Activated CD8-positive, alpha-beta memory T cell treated with anti-CD3 and anti-CD28 coated beads, Interleukin-2, amount 50 U/mL, for 48 hours (primary cell): ENCODE measurements at places on chromosomes 3 and 15.

- DNase-seq, result no peak
Measured at GRCh38 chr3:36606871-36607765, 157.2 kb downstream of the DCLK3 start.

- peak; percentile 35 for DNase-seq
Measured at GRCh38 chr3:128307029-128307633, 153.8 kb downstream of the EEFSEC start.

DNA sequence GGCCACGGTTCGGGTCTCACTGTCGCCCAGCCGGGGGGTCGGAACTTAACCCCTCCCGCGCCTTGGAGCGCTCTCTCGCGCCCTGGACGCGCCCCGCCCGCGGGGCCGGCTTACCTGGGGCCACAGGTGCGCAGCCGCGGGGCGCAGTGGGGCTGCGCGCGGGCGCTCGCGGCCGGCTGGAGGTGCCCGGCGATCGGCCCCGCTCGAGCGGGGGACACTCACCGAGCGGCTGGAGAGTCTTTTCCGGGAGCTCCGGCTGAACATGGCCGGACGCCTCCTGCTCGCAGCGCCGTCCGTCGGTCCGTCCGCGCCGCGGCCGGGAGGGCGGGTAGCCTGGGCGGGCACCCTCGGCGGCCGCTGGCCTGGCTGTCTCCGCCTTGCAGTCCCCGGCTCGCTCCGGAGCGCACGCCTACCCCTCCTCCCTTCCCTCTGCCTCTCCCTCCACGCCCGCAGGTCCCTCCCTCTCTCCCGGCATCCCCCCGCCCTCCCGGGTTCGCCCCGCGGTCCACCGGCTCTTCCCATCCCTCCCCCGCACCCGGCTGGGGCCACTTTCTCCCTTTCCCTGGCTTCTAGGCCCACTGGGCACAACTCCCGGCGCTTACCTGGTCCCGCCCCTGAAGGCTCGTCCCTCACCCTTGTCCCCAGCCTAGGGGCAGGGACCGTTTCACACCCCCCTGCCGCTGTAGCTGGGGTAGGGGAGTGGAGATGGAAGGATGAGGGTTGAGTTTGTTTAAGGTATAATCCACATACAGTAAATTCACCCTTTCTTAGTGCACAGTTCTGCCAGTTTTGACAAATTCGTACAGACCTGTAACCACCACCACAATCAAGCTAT lies 220.1 kb upstream of the PRICKLE2 start:
- DNase-seq, result no peak

DNA sequence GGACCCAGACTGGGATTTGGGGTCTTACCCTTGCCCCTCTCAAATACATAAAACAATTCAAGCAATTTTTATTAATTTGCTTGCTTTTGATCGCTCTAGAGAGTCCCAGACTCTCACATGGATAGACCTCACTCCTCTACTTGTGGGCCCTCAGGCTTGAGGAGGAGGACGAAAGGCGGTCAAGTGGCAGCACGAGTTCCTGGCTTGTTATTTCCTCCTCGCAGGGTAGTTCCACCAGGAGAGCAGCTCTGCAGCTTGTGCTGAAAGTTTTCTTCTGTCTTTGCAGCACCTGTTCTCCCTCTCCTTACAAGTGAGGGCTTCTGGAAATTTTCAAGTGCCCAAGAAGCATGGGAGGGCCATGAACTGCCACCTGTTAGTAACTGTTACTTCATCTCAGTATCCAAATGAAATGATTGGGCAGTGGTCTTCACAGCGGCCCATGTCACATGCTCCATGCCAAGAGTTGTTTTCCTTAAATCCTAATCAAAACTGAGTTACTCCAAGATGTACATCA lies 22.7 kb downstream of the ABI3BP start:
- no peak for DNase-seq

- DNase-seq, result no peak
Measured at GRCh38 chr15:57932348-57932747, 133.2 kb downstream of the ALDH1A2 start.
